ENCODE measurements at places on chromosomes 5 and 9.

DNA sequence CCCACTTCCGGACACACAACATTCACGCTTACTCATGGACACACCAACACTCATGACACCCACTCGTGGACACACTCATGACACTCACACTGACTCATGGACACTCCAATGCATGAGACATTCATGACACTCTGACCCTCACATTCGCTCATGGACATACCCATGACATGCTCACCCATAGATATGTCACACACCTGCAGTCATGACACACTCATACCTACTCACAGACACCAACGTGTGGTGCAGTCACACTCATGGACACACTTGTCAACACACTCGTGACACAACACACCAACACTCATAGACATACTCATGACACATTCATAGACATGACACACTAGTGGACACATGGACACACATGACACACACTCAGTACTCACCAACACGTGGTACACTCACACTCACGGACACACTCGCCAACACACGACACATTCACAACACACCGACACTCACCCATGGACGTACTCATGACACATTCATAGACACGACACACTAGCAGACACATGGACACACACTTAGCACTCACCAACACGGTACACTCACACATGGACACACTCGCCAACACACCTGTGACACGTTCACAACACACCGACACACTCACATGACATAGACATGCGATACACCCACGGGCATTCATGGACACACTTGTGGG, 73.4 kb downstream of the PHF2 start:
- DNase-seq = no peak

- no peak for DNase-seq
Observed at GRCh38 chr5:35244171-35244570, 13.9 kb upstream of the PRLR start.

DNA sequence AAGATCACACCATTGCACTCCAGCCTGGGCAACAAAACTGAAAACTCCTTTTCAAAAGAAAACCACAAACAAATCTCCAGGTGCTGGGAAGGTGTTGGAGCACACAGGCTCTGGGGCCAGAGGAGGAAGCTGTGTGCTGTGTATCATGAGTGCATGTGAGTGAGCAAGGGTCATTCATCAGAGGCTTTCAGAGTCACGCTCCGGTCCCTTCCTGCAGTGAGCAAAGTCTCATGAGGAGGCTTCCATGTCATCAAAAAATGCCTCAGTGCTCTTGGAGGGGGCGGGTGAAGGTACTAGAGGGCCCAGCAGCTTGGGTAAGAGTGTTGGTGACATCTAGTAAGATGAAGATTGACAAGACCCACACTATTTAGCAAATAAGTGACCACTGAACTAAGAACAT, 48.3 kb upstream of the TESK1 start:
- no peak for DNase-seq

GRCh38 chr9:87436716-87437115, 61.0 kb upstream of the DAPK1 start:
- DNase-seq = no peak

DNA sequence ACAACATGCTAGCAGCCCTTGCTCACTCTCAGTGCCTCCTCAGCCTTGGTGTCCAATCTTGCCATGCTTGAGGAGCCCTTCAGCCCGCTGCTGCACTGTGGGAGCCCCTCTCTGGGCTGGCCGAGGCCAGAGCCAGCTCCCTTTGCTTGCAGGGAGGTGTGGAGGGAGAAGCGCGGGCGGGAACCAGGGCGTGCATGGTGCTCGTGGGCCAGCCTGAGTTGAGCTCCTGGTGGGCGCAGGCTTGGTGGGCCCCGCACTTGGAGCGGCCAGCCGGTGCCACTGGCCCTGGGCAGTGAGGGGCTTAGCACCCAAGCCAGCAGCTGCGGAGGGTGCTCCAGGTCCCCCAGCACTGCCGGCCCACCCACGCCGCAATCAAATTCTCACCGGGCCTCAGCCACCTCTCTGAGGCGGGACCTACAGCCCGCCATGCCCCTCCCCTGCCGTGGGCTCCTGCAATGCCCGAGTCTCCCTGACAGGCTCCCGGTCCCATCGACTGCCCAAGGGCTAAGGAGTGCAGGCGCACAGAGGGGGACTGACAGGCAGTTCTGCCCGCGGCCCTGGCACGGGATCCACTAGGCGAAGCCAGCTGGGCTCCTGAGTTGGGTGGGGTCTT, 333.5 kb downstream of the KCNN2 start:
- DNase-seq = no peak

DNA sequence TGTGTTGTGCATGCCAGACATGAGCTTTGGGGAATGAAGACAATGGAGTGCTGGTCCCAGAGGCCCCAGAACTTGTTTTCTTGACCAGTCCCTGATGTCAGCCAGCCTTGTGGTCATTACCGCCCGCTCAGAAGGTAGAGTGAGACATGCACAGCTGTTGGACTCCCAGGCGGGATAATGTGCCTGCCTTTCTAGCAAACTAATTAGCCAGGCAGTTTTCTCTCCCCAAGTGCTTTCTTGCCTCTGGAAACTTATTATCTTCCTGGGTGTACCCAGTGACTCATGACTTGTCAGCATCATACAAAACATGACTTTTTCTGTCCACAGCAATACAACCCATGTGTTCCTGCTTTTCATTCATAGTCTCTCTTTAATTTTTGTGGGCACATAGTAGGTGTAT, 131.1 kb downstream of the RMI1 start:
- DNase-seq = no peak

DNA sequence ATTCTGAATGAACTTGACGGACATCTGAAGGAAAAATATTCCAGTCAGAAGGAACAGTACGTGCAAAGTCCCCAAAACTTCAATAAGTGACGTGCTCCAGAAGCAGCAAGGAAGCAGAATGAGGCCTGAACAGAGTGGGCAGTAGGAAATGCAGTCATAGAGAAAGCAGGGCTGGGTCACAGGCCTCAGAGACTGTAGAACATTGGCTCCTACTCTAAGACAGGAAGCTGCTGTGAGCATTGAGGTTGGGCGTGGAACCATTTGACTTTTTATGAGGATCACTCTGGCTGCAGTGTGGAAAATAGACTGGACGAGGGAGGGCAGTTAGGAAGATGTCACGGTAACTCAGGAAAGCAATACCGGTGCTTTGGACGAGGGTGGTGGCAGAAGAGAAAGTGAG, 64.0 kb downstream of the DOCK8 start:
- DNase-seq = no peak

DNA sequence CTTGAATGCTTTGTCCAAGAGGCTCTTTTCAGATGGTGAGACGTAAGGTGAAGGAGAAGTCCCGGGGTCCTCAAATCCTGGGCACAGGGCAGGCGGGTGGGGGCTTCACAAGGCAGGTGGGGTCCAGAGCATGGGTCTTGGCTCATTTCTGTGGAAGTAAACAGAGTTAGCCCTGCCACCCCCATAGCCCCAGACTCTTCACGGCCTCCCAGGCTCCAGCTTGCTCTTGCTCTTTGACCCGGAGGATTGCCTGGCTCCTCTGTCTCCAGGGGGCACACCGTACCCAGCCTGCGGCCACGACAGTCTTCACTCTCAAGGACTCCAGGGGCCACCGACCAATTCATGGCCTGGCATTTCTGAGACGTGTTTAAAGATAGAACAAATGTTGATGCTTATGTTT, 28.8 kb upstream of the POMT1 start:
- no peak for DNase-seq

GRCh38 chr9:127049044-127049443, 73.4 kb downstream of the ANGPTL2 start:
- DNase-seq = peak; percentile 19

DNA sequence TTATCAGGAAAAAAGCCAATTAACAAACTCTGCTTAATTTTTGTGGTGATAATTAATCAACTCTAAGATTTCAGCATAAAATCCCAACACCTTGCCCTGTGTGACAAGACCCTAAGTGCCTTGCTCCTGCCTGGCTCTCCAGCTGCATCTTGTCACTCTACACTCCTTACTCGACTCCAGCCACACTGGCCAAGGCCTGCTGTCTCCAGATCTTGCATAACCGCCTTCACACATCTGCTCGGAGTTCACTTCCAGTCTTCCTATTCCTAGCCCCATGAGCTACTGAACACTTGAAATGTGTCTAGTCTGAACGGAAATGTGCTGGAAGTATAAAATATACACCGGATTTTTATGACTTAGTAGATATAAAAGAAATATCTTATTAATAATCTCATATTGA, 259.6 kb downstream of the EPB41L4A start:
- DNase-seq = no peak

DNA sequence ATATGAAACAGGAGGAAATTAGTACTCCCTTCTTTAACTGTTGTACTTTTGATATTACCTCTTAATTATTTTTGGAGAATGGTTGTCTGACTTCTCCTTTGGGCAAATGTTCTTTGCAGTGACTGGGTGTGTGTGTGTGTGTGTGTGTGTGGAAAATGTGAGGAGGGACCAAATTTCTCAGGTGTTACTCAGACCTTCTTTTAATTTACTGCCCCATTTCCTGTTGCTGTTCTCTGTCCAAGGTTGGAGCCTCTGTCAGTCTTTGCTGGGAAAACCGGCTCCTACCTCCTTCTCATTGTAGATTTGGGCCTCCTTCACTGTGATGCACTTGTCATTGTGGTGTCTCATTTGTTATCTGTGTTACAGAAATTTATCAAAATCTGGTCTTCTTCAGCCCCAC, 68.4 kb downstream of the PBX3 start:
- no peak for DNase-seq

DNA sequence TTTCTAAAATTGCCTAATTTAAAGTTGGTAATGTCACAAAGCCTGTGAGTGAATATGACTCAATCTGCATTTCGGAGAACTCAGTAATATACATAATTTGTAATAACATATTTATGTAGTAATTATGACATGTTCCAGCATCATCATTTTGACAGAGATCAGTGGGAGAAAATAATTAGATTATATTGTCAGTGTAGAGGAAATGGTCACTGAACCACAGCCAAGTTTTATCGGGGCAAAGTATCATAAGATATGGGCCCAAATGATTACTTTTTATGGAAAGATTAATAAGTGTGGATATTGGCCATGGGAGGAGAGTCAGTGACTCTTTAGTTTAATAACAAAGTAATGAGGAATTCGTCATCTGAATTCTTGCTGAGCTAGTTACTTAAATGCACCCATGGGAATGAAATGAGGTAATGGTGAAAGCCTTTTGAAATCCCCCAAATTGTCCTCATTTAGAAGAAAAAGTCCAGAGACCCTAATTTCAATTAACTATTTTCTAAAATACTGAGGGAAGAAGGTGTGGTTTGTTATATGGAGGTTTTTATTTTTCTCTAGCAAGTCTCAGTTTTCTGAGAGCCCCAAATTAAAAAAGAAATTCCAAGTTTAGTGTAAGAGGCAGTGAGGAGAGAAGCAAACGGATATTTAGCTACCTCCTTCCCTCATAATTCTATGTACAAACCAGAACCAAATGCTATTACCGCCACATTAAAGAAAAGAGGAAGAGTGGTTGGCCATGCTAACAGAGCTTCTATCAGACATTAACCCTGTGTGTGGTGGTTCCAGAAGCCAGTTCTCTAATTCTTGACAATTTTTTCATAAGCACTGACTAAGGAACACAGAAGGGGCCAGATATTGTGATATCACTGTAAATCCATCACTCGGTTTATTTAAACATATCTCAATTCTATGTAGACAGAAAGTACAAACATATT, 37.7 kb upstream of the MRPS30 start:
- no peak for DNase-seq

GRCh38 chr9:129174102-129174723, 3.8 kb downstream of the IER5L start:
- peak; percentile 83 for DNase-seq

GRCh38 chr5:111746791-111747190, 10.2 kb downstream of the NREP start:
- no peak for DNase-seq

GRCh38 chr5:126568206-126568755, 26.7 kb downstream of the ALDH7A1 start:
- DNase-seq = no peak

- DNase-seq = peak; percentile 62
Observed at GRCh38 chr5:12805165-12805698, 901.0 kb upstream of the CTNND2 start.

DNA sequence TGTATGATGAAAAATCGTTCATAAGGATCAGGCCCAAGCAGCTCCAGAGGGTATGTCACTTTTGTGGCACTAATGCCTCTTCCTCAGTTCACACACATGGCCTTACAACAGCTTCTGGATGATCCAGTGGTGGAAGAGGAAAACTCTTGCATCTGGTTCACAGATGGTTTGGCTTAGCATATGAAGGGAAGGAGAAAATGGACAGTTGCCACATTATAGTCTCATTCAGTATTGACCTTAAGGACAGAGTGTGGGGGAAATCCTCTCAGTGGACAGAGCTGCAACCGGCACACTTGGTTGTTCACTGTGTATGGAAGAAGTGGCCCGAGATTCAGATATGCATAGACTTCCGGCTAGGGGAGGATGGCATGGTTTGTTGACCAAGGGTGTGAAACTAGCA, 22.8 kb downstream of the C9orf57 start:
- no peak for DNase-seq

All from SHP77 (cell line).